Left colon (tissue), 2 donors: ENCODE measurements at places on chromosomes 1 and 21.

DNA sequence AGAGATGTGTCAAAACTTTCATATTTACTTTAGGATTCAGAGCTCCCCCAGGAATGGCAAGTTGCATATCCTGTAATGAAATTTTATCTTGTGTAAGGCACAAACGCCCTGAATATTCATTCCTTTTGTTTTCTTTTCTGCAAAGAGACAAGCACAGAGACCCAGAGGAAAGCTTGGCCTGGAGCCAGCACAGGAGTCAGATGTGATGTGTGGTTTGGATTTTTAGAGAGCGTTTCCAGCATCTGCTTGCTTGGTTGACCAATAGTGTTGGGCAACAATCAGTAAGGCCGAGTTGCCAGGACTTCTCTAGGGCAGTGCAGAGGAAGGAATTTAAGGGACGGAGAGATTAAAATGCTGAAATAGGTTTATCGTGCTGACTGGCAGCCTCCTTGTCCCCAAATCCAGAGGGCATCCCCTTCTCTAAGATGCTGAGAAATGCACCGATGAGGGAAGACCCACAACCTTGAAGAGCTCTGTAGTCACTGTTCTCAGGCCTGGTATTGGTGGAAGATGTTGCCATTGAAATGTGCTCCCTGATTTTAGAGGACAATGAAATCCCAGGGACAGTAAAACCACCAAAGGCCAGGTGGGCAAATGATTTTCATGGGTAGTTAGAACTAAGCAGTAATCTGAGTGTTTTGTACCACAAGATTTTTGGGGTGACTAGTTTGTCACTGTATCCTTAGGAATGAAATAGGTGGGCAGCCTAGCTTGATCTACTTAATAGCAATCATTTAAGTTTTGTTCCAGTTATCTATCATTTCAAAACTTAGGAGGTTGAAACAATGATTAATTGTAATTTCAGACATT, 37.9 kb upstream of the RHOU start:
- no peak for DNase-seq

DNA sequence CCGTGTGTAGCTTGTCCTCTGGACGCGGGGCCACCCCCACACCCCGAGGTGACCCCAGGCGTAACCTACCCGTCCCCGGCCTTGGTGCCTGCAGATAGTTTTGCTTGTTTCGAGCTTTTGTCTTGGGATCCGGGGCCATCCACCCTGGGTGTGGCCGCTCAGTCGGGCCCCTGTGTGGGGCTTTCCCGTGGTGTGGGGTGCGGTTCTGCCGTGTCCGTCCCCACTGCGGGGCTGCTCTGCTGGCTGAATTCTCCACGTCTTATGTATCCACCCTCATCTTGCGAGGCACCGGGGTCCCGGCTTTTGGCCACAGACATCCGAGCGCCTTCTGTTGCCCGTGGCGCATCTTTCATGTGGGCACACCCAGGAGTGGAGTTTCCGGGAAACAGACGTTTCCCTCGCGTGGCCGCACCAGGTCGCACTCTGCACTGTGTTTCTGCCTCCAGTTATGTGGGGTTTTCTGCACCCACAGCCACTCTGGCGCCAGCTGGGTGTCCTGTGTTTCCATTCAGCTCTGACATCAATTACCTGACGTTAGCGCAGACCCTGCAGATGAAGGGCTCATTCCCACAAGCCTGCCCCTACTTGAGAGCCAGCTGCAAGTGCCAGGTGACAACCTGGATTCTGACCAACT, 64.9 kb downstream of the PRKCZ start:
- no peak for DNase-seq

DNA sequence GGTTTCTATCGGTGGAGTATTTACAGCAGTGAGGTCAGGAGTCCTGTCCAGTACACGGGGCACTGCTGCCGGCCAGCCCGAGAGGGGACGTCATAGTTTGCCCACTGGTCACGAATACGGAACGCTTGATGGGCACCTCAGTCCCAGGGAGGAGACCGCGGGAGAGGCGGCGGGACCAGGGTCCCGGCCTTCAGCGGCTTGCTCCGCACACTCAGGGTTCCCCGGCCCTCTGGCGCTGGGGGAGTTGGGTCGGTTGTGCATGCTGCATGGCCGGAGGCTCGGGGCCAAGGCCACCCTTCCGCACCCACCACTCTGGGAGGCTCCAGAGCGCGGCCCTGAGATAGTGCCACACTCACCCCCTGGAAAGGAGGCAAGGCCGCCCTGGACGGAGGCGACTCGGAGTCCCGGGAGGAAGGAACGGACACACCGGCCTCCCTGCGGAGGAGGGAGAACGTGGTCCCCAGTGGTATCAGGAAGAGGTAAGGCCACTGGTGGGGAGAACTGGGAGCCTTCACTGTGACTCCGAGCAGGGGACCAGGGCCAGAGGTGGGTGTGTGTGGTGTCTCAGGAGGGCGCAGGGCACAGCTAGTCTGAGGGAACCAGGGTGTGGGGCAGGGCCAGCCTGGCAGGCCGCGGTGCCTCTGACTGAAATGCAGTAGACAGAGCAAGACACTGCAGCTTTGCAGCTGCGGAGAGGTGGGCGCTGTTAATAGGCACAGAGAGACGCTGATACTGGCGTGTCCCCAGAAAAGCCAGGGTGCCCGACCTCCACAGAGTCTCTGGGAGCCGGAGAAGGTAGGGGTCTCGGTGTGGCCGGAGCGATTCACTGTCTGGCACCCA, 28.6 kb upstream of the PRSS38 start:
- DNase-seq = no peak

DNA sequence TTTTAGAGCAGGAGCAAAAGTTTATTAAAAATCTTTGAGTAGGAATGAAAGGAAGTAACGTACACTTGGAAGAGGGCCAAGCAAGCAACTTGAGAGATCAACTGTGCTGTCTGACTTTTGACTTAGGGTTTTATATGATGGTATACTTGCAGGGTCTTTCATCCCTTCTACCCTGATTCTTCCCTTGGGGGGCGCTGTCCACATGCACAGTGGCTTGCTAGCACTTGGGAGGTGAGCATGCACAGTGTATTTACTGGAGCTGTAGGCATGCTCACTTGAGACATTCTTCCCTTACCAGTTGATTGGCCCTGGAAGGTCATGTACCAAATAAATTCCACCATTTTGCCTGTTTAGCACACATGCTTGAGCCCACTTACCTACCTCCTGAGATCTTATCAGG, 1001.3 kb upstream of the ADGRL2 start:
- no peak for DNase-seq

- DNase-seq = peak; percentile 77
These were observed 78.1 kb upstream of the DNAH14 start for GRCh38 chr1:224851210-224851847.

DNA sequence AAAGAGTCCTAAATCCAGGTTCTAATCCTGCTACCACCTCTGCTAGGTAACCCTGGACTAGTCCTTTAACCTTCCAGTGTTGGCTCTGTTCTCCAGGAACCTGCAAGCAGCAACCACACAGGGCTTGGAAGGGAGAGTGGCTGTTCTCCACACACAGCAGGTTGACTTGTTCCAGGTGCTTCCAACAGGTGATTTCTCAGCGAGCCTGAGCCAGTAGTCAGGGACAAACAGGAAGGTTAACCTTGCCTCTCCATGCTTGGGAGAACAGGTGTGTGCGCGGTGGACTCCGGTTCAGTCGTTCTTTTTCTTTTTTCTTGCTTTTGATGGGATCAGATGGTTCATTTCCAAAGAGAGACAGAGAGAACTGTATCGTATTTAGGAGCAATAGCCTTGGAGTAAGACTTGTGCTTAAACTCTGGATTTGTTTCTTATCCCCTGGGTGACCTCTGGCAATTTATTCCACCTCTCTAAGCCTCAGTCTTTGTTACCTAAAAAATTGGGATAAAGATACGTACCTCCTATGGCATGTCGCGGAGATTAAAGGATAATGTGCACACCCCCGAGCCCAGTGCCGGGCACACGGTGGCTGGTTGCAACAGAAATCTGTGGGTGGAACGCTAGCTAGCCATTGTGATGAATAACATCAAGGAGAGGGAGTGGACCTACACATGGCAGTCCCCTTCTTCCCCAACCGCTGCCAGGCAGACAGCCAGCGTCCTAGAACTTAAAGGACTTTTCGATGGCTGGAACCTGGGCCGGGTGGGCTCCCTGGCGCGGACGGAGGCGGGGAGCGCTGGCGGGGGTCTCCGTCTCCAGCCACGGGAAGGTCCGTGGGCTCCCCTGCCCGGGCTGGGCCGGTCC, 583 bp upstream of the CACHD1 start:
- DNase-seq = no peak

- DNase-seq = no peak
These were observed 88.9 kb upstream of the NGF start for GRCh38 chr1:115426956-115427355.

- no peak for DNase-seq
These were observed 13.4 kb downstream of the SH2D2A start for GRCh38 chr1:156803086-156803851.

DNA sequence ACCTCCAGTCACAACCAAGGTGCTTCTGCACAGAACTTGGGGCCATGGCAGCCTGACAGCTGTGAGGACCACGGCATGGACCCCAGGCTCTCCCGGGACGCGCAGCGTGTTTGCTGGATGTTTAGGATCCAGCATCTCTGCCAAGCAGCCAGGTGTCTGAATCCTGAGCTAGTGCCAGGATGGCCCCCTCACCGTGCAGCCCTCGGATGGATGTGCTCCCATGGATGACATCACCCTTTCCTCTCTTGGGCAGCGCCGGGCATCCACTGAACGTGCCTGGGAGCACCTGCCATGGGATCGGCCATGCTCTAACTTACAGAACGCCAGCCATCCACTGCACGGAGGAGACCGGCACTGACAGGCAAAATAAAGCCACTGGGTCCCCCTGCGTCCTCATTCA, 53.9 kb downstream of the PRDM15 start:
- DNase-seq = no peak

- DNase-seq = no peak
These were observed 11.9 kb upstream of the VAV3 start for GRCh38 chr1:107976836-107977235.

- no peak for DNase-seq
These were observed 4.2 kb downstream of the WNT9A start for GRCh38 chr1:227943381-227944089.

- no peak for DNase-seq
These were observed 367.7 kb upstream of the DPYD start for GRCh38 chr1:98288494-98288893.
